ENCODE measurements at places on chromosomes 7 and 10. TPM values are rescaled to one million over a fixed set of nuclear protein-coding genes. Genes with fewer than 3 reads are reported as not detected.
A peak's percentile ranks its signal among the peaks of the same experiment; 100 is the strongest.

DNA sequence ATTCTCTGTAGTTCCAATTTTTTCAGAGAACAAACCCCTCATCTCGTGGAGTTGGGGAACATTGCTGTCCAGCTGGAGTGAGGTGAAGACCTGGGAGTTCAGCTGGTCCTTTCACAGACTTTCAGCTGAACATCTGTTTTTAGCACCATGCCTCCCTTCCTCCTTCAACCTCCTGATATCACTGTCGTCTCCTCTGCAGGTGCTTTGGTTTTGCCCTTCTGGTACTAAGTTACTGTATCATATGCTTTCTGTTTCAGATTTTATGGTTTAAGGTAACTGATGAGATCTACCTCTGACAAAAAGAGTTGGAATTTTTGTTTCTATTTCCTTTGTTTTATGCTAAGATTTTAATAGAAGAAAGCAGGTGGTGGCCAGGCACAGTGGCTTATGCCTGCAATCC lies 102.9 kb downstream of the ZNF438 start:
- DNase-seq: peak; percentile 19

The SCIN gene
- 0.41 TPM for total RNA-seq

DNA sequence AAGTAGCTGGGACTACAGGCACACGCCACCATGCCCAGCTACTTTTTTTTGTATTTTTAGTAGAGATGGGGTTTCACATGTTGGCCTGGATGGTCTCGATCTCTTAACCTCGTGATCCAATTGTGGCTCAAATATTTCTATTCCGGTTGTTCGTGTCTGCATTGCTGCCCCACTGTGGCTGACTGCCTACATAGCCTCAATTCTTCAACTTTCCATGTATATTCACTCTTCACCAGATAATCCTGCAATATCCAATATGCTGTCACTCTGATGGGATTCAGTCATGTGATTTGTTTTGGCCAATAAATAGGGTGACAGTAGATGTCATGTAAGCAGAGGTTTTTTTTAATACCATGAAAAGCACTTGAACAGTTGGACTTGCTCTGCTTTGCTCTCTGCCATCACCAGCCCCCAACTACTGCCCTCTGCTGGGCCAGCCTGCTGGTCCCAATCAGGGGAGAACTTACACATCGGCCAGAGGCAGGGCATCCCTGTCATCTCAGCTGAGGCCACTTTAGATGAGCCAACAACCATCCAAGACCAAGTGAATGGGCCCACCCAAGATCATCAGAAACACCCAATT lies 56.7 kb downstream of the NSUN6 start:
- no peak for DNase-seq

DNA sequence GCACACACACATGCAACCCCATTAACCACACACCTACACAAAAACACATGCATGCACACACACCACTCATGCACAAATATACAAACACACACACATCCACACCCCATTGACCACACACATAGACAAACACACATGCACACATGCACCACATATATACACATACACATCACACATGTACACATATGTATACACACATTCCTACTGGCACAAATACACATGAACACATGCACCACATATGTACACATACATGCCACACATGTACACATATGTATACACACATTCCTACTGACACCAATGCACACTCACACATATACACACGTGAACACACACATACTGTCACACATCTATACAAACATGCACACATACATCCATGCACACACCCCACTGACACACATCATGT lies 212.5 kb upstream of the PPP2R2D start:
- no peak for DNase-seq

DNA sequence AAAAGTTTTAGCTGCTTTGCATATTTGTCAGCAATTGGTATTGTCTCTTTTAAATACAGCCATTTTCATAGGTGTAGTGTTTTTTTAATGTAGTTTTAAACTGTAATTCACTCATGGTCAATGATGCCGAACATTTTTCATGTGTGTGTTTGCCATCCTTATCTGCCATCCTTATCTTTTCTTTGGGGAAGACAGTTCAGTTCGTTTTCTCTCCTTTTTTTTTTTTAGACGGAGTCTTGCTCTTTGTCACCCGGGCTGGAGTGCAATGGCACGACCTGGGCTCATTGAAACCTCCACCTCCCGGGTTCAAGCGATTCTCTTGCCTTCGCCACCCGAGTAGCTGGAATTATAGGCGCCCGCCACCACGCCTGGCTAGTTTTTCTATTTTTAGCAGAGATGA lies 545.3 kb downstream of the CNTNAP2 start:
- DNase-seq: no peak

- DNase-seq: no peak
These were observed 28.2 kb upstream of the IL6 start for GRCh38 chr7:22698767-22699166.

DNA sequence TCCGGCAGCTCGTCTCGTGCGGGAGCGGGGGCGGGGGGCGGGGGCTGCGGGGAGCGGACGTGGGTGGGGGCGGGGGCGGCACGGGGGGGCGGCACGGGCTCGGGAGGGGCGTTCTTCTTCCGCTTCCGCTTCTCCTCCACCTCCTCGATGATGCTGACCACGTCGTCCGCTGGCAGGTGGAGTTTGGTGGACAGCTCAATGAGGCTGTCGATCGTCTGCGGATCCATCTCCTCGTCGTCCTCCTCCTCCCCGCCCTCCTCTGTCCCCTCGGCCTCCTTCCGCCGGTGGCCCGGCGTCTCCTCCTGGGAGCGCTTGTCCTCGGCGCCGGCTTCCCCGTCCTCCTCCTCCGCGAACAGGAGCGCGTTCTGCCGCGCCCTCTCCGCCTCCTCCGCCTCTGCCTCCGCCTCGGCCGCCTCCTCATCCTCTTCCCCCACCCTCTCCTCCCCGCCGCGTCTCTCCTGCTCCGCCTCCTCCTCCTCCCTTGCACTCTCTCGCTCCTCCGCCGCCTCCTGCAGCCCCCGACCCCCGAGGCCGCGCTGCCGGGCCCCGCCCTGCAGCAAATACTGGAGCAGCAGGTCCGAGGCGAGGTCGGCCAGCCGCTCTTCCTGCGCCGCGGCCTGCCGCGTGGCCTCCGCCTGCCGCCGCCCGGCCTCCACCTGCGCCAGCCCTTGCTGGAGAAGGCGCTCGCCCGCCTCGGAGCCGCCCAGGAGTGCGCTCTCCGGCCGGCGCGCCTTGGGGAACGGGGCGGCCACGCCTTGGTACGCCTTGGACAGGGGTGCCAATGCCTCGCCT lies 1.9 kb downstream of the VGF start:
- DNase-seq: no peak

DNA sequence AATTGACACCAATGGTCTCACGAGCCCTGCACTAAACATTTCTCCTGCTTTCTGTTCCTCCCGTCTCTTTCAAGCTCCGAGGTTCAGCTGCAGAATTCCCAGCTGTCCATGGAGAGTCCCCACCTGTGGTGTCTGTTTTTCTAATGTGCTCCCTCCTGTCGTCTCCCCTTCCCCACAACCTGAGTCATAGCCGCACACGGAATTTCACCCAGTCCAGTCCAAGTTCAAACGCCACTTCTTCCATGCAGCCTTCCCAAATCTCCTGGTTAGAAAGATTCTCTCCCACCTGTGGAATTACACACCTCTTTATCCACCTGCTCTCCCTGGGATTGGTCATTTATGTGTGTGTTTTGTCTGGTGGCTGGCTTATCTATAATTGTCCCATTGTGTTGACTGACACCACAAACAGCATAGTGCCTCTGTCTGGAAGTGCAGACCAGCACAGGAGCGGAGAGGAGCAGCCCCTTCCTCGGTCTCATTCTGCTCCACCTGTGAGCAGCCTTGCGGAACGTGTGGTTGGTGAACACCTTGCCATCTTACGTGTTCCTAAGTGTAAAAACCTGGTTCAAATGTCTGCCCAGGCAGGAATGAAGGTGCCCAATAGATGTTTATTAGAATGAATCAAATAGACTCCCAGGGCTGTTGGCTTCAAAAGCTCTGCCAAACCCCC lies 3.3 kb upstream of the DIP2C start:
- DNase-seq: no peak

DNA sequence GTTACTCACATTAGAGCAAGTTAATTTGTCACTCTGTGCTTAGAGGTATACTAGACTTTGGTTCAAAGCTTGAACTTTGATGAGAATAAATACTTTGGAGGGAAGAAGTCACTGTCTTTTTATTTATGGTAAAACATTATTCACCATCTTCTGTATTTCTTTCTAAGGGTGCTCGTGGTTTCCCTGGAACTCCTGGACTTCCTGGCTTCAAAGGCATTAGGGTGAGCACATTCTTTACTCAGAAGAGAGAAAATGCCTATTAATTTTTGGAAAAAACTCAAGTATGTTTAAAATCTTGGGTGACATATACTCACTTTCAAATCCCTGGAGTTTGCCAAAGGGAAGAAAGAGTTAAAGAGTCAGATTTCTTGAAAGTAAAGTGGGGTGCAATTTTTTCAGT lies 10.8 kb downstream of the COL1A2 start:
- DNase-seq: no peak

DNA sequence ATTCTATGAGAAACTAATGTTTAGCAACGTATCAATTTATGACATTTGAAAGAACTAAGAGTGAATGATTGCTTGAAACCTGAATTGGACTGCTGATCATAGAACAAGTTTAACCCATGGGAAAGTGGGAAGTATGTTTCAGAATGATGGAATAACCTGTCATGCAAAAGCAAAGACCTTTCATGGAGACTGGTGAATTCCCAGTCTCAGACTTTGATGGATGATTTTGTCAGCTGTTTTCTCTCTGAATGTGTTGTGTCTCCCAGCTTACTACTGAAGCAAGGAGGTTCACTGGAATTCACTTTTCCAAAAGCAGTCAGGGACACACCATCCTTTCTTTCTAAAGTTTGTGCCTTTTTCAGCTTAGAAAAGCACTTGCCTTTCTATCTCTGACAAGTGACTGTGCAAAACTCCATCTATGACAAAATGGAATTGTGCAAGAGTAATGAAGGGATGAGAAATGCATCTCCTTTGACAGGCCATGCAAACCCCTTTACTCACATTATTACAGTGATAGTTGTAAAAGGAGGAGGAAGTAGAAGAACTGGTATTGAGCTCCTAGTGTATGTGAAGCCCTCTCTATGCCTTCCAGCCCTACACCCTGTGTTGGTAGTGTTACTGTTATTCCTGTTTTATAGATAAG lies 176.1 kb downstream of the PRKG1 start:
- no peak for DNase-seq

GRCh38 chr7:18013936-18014335 lies 13.7 kb downstream of the PRPS1L1 start:
- no peak for DNase-seq

DNA sequence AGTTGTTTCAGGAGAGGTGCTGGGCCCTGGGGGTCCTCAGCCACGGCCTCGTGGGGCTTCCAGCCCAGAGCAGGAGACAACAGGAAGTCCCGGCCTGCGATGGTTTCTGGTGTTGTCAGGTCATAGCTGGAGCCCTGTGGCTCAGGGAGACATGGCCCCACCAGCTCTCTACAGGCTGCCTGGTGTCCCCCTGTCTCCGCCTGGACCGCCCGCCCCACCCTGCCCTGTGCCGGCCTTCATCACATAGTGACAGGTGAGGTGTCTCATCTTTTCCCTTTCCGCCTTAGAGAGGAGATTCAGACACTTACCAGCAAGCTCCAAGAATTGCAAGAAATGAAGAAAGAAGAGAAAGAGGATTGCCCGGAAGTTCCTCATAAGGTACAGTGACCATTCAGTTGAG lies 35.8 kb downstream of the IQCE start:
- no peak for DNase-seq

GRCh38 chr7:88432301-88432700 lies 125.6 kb upstream of the STEAP4 start:
- no peak for DNase-seq

- no peak for DNase-seq
These were observed 41.4 kb downstream of the GRID1 start for GRCh38 chr10:86325158-86325557.

GRCh38 chr10:127278001-127278400 lies 81.6 kb upstream of the INSYN2A start:
- DNase-seq: no peak

- DNase-seq: no peak
These were observed 47.5 kb downstream of the EPC1 start for GRCh38 chr10:32299354-32299980.

The SPDYE1 gene
- not detected for total RNA-seq

The CHRM2 gene
- not detected for total RNA-seq

DNA sequence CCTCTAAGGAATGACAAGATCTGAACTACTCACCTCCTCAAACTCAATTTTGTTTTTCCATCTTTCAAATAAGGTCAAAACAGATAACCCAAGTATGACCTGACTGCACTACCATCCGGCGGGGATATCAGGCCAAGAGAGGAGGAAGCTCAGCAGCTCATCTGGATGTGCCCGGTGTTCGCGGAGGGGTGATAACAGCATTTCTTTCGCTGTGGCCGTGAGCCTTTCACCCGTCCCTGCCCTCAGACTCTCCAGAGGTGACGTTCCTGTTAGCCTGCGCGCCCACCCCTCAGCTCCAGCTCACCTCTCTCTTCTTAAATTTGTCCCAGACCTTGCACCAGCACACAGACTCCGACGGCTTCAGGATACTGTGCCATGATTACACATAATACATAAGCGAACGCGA lies 526 bp downstream of the ZNF248 start:
- DNase-seq: no peak

DNA sequence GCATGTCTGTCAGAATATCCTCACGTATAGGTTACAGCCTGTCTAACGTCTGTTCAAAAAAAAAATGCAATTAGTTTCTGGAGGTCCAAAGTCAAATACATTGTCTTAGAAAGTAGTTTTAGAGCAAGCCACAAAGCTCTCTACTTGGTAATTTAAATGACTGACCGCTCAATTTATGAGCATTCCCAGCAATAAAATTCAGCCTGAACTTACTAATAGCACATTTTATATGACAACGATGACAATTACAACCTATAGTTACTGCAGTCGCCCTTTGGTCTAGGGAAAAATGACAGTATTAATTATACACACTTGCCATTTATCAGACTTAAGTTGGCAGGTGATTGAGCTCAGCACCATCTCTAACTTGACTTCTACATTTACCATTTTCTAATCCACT lies 425.8 kb upstream of the STEAP1 start:
- no peak for DNase-seq

The ZNF716 gene
- not detected for total RNA-seq

DNA sequence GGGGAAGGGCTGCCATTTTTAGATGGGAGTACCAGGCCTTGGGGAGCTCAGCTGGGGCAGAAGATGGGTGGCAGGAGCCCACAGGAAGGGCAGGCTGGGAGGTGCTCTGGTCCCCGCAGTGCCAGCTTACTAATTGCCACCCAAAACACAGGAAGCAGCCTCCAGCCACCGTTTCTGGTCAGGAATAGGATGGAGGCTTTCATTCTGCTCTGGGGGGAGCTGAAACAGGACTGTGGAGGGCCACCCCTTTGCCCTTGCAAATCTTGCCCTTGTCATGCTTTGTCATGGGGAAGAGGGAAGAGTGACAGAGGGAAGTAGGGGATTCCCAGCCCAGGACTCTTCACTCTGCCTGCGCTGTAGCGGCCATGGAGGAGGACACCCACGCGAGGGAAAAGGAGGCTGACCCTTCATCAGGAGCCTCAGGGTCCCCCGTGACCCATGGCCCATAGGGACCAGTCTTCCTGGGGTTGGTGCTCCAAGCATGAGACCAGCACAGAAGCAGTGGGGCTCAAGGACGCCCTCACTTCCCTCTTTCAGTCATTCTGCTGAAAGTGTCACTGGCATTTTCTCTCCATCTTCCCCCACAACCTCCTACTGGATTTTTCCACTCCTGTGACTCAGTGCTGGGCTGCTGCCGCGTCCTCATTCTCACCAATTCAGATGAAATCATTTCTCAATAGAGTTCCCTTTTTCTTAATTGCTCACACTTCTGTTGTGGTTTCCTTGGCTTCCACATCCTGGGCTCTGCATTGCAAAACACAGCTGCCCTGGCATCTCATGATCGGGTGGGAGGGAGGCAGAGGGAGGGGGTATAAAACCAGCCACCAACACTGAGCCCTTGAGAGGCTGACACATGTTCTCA lies 61.9 kb downstream of the MKI67 start:
- peak; percentile 29 for DNase-seq

The GIMAP4 gene
- 403 TPM for total RNA-seq

All from naive thymus-derived CD8-positive, alpha-beta T cell (primary cell).